Left renal pelvis (tissue), 4 donors: ENCODE measurements at places on chromosomes 2 and 18. TPM values are rescaled to one million over a fixed set of nuclear protein-coding genes. Genes with fewer than 3 reads are reported as not detected.

FAHD2A gene
- polyA plus RNA-seq = 51.5 TPM

TWIST2 gene
- 6.9 TPM for polyA plus RNA-seq

AMER3 gene
- polyA plus RNA-seq = 0.04 TPM

C2orf80 gene
- not detected for polyA plus RNA-seq

CNDP1 gene
- polyA plus RNA-seq = 1.6 TPM

LINC00305 gene
- polyA plus RNA-seq = 1.4 TPM

RNU2-63P gene
- not detected for polyA plus RNA-seq

MAP3K19 gene
- 0.63 TPM for polyA plus RNA-seq

SLC19A3 gene
- 11.0 TPM for polyA plus RNA-seq

SLC5A7 gene
- polyA plus RNA-seq = 0.73 TPM

NOL4 gene
- polyA plus RNA-seq = 0.25 TPM

SLC39A6 gene
- polyA plus RNA-seq = 89.5 TPM

HOXD9 gene
- 71.8 TPM for polyA plus RNA-seq

CIAO1 gene
- polyA plus RNA-seq = 83.5 TPM

MARCHF4 gene
- polyA plus RNA-seq = 0.08 TPM

CACNB4 gene
- 12.8 TPM for polyA plus RNA-seq

PROM2 gene
- 50.5 TPM for polyA plus RNA-seq

CD8A gene
- polyA plus RNA-seq = 0.39 TPM

ZBTB7C gene
- 17.0 TPM for polyA plus RNA-seq

CD8B2 gene
- polyA plus RNA-seq = 0.14 TPM

DOK6 gene
- polyA plus RNA-seq = 18.2 TPM

NEU2 gene
- not detected for polyA plus RNA-seq

NEU4 gene
- 0.63 TPM for polyA plus RNA-seq

ACKR3 gene
- 61.0 TPM for polyA plus RNA-seq

FEZ2 gene
- polyA plus RNA-seq = 72.5 TPM

RMND5A gene
- polyA plus RNA-seq = 61.5 TPM

SH2D6 gene
- polyA plus RNA-seq = 1.5 TPM

ANKRD36 gene
- 17.0 TPM for polyA plus RNA-seq

HMSD gene
- 1.1 TPM for polyA plus RNA-seq

TRIM43 gene
- polyA plus RNA-seq = 0.66 TPM

PLEKHH2 gene
- 29.5 TPM for polyA plus RNA-seq

MOGAT1 gene
- not detected for polyA plus RNA-seq

TEKT4 gene
- polyA plus RNA-seq = not detected

C1QL2 gene
- not detected for polyA plus RNA-seq

C2orf76 gene
- 19.8 TPM for polyA plus RNA-seq

SLC4A3 gene
- polyA plus RNA-seq = 13.5 TPM

TUBB8B gene
- polyA plus RNA-seq = 0.42 TPM
